HFFc6 (cell line): ENCODE measurements at places on chromosomes 6 and 20. TPM values are rescaled to one million over a fixed set of nuclear protein-coding genes. Genes with fewer than 3 reads are reported as not detected.

CNKSR3 gene
- 18.6 to 20.8 TPM (median 18.7 TPM) in 3 replicates for total RNA-seq

GSTA1 gene
- total RNA-seq, result 0.50 TPM in 1 of 2 replicates, not detected in the other

PRSS16 gene
- not detected in 3 replicates for total RNA-seq

C6orf132 gene
- 5.2 to 6.6 TPM (median 5.8 TPM) in 3 replicates for total RNA-seq

BPIFB4 gene
- total RNA-seq, result not detected in 3 replicates

THBD gene
- total RNA-seq, result 0.10 to 0.12 TPM in 2 of 3 replicates, not detected in the other

MAPK13 gene
- total RNA-seq, result 7.6 to 11.9 TPM (median 10.5 TPM) in 3 replicates

APOM gene
- 2.0 to 2.7 TPM (median 2.7 TPM) in 3 replicates for total RNA-seq

SYNDIG1 gene
- 0.18 to 0.51 TPM in 2 of 3 replicates, not detected in the other for total RNA-seq

NMBR gene
- not detected in 3 replicates for total RNA-seq

HLA-DMB gene
- total RNA-seq, result not detected in 3 replicates

BPHL gene
- 9.3 to 14.0 TPM (median 11.0 TPM) in 3 replicates for total RNA-seq

TLDC2 gene
- 0.17 to 0.60 TPM (median 0.24 TPM) in 3 replicates for total RNA-seq

HLA-DOB gene
- total RNA-seq, result 0.29 TPM in 1 of 2 replicates, not detected in the other

WFDC8 gene
- not detected in 3 replicates for total RNA-seq

BHLHE23 gene
- total RNA-seq, result not detected in 3 replicates

SPTLC3 gene
- total RNA-seq, result not detected in 3 replicates

PXDC1 gene
- total RNA-seq, result 74.5 to 112 TPM (median 109 TPM) in 3 replicates

KIAA1755 gene
- 0.99 to 2.4 TPM (median 1.5 TPM) in 3 replicates for total RNA-seq

FILIP1 gene
- total RNA-seq, result 0.09 to 0.15 TPM (median 0.12 TPM) in 3 replicates

CDC25B gene
- total RNA-seq, result 44.9 to 88.1 TPM (median 64.8 TPM) in 3 replicates

VSTM2L gene
- 0.16 to 0.92 TPM (median 0.62 TPM) in 3 replicates for total RNA-seq

NDUFAF5 gene
- 15.9 to 19.3 TPM (median 18.1 TPM) in 3 replicates for total RNA-seq

RSPO3 gene
- total RNA-seq, result not detected in 3 replicates

TINAG gene
- total RNA-seq, result not detected in 3 replicates

ZNF217 gene
- total RNA-seq, result 38.2 to 42.9 TPM (median 40.3 TPM) in 3 replicates

HLA-DRB1 gene
- not detected in 3 replicates for total RNA-seq

CST4 gene
- total RNA-seq, result not detected in 3 replicates

CNR1 gene
- not detected in 3 replicates for total RNA-seq

E2F1 gene
- total RNA-seq, result 11.9 to 23.4 TPM (median 21.7 TPM) in 3 replicates

GCNT2 gene
- 0.19 to 6.4 TPM (median 0.39 TPM) in 3 replicates for total RNA-seq

HCK gene
- not detected in 3 replicates for total RNA-seq

ZNF341 gene
- 3.1 and 3.2 TPM in 2 replicates for total RNA-seq

SLC22A23 gene
- total RNA-seq, result 0.20 to 0.24 TPM (median 0.21 TPM) in 3 replicates

CCDC170 gene
- total RNA-seq, result 0.32 to 0.34 TPM (median 0.33 TPM) in 3 replicates

MEA1 gene
- total RNA-seq, result 113 and 118 TPM in 2 replicates

CST2 gene
- total RNA-seq, result not detected in 3 replicates

HSP90AB1 gene
- 802 to 1,022 TPM (median 949 TPM) in 3 replicates for total RNA-seq

HLA-DPB1 gene
- 1.7 to 5.4 TPM (median 4.5 TPM) in 3 replicates for total RNA-seq

RFX6 gene
- not detected in 2 replicates for total RNA-seq

GDAP1L1 gene
- total RNA-seq, result not detected in 2 replicates

LHFPL5 gene
- not detected in 2 replicates for total RNA-seq

CDSN gene
- total RNA-seq, result not detected in 3 replicates

ADGB gene
- not detected in 3 replicates for total RNA-seq

PACRG gene
- total RNA-seq, result not detected in 2 replicates

CDH22 gene
- not detected in 3 replicates for total RNA-seq

SLPI gene
- total RNA-seq, result 0.66 TPM in 1 of 2 replicates, not detected in the other

TGM2 gene
- 99.6 to 434 TPM (median 265 TPM) in 3 replicates for total RNA-seq

PLCB1 gene
- total RNA-seq, result 18.1 and 22.4 TPM in 2 replicates
